Smooth muscle cell of the brain vasculature (primary cell): ENCODE measurements at places on chromosomes 2 and 18.
A peak's percentile ranks its signal among the peaks of the same experiment; 100 is the strongest.

DNA sequence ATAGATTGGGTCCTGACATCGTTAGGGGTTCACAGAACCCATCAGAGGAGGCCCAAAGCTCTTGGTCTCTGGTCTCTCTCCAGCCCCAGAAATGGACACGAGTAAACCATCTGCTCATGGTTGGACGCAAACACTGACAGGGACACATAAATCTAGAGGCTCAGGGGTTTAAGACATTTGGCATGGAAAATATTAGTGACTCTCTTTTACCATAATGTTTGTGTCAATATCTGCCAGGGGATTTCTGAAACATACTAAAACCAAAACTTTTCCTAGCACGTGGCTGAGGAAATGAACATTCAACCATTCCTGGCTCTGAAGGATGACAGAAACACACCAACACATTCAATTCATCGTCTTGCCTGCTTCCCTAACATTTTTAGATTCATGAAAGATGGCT, 226.2 kb downstream of the SP3 start:
- DNase-seq = no peak

GRCh38 chr18:63971320-63972001, 1.6 kb downstream of the SERPINB8 start:
- DNase-seq = no peak

DNA sequence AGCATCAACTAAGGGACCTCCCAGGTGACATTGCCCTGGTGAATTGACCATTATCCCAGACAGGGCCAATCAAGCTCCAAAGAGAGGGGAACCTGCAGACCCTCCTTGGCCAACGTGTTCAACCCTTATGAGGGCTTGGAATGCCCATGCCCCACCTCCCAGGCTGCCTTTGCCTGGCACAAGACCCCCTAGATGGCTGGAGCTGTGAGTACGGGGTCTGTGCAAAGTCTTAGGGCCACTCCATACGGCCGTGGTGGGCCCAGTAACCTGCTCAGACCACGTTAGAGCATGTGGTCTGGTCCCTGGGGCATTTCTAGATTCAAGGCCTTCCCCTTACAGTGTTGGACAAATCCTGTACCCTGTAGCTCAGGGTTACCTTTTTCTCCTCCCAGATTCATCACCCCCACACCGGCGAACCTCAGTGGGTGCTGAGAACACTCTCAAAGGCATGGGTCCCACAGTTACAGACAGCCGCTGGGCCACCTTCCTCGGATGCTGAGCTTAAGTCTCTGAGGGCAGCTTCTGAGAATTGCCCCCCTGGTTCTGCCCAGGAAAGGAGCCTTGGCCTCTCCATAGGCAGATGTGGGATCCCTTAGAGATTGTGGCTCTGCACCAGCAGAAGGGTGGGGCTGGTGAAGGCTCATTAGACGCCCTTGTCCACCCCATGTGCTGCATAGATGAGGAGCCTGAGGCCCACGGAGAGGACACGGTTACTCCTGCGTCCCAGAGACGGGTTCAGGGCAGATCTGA, 18.3 kb upstream of the KCNK3 start:
- DNase-seq = no peak

GRCh38 chr18:37483984-37484819, 81.4 kb downstream of the CELF4 start:
- DNase-seq = no peak

DNA sequence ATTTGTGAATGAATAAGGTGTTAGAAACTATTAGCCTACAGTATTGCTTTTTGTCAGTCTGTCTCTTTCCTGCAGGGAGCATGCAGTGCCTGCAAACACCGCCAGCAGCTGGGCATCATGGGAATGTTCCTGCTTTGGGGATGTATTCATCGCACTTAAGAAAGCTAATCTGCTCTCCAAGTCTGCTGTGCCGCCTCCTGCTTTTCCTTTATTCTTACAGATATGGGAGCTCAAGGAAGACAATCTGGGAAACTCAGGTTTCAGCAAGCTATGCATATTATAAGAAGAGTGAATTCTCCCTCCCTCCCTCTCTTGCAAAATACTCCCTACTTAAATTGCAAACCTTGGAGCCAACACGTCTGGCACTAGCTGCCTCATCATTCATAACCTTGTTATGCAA, 479.2 kb upstream of the ACVR2A start:
- DNase-seq = no peak

- DNase-seq = peak; percentile 64
Measured at GRCh38 chr2:11344342-11344955, at the start of gene ROCK2. ROCK2 (minus strand) TSS chr2:11344636; CDS start chr2:11344136, 500 bp downstream.

GRCh38 chr2:6827566-6828298, 38.0 kb downstream of the CMPK2 start:
- no peak for DNase-seq

- DNase-seq = no peak
Measured at GRCh38 chr2:211534632-211535031, 978.2 kb downstream of the CPS1 start.

- no peak for DNase-seq
Measured at GRCh38 chr2:49288113-49288705, 133.9 kb upstream of the FSHR start.

GRCh38 chr2:56590611-56591010, 406.8 kb downstream of the CCDC85A start:
- no peak for DNase-seq

DNA sequence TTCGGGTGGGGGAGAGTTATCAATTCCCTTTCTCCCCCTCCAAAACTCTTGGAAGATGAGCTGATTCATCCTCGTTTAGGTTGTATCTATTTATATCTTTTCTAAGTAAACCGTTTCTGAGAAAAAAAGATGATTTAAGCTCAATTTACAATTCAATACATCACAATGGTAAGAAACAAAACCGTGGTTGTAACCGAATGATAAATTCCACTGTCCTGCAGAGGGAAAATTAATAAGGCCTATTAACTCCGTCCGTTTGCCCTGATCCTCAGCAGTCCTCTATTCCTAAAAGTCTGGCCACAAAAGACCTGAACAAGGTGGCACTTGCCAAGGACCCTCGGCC, 286.2 kb downstream of the TCF4 start:
- DNase-seq = no peak
